ENCODE measurements at places on chromosomes 2 and 18. TPM values are rescaled to one million over a fixed set of nuclear protein-coding genes. Genes with fewer than 3 reads are reported as not detected.

NEU4 gene
- 0.40 TPM for total RNA-seq

ADGRF3 gene
- not detected for total RNA-seq

C1QL2 gene
- total RNA-seq: not detected

SLC38A11 gene
- 0.69 TPM for total RNA-seq

TRIM43 gene
- not detected for total RNA-seq
